Endothelial cell (in vitro differentiated cells): ENCODE measurements at places on chromosomes 11 and 22. TPM values are rescaled to one million over a fixed set of nuclear protein-coding genes. Genes with fewer than 3 reads are reported as not detected.

Gene TENM4
- total RNA-seq = 1.8 TPM

DNA sequence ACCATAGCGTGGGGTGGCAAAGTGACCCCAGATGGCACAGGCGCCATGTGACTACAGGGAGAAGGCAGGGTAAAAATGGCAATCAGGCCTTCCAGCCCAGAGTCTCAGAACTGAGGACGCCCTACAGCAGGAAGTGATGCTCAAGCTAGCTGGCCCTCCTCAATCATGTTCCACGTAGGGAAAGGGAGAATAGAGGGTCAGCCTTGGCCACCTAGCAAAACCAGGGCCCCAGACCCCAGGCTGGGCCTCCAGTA, 978 bp upstream of the ANKRD13D start:
- no peak for DNase-seq
- peaks cover 20% of the 10 kb centered on the region for H3K4me1 ChIP-seq
- peak overlapping the region; percentile 87 for H3K4me3 ChIP-seq
- peak overlapping the region; percentile 90 for H3K27ac ChIP-seq

- peaks cover 19% of the 10 kb centered on the region for H3K36me3 ChIP-seq
- DNase-seq = no peak
- peaks cover 5% of the 10 kb centered on the region for H3K4me1 ChIP-seq
Observed at GRCh38 chr22:40270748-40271373, 75.4 kb upstream of the ADSL start.

DNA sequence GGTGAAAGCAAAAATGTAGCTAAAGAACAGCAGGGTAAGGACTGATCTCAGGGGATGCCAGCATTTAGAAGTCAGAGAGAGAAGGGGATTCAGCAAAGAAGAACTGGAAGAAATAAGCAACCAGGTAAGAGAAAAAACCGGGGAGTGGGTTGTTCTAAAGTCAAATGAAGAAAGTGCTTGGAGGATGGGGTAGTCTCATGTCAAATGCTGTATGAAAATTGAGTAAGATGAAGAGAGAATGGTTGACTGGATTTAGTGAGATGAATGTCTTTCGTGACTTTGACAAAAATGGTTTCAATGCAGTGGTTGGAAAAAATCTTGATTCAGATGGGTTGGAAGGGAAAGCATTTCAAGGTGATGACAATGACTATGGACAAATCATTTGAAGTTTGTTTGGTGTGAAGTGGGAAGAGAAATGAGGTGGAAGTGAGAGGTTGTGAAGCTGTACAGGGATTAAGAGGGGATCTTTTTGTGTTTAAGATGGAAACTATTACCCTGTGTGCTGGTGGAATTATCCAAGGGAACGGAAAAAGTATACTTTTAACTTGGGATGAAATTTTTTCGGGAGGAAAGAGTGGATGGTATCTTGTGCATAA, 484.0 kb downstream of the ETS1 start:
- no peak for DNase-seq
- H3K27me3 ChIP-seq = no peaks in the 10 kb centered on the region
- no peak overlapping the region for H3K27ac ChIP-seq

GRCh38 chr11:133692126-133692934, 153.0 kb downstream of the SPATA19 start:
- H3K36me3 ChIP-seq = no peaks in the 10 kb centered on the region
- no peaks in the 10 kb centered on the region for H3K27me3 ChIP-seq
- DNase-seq = no peak

GRCh38 chr11:70067591-70068341, 10.4 kb upstream of the ANO1 start:
- H3K4me1 ChIP-seq = peaks cover 25% of the 10 kb centered on the region
- no peak overlapping the region for H3K4me3 ChIP-seq
- peak; percentile 2 for DNase-seq
- H3K27ac ChIP-seq = no peak overlapping the region
- H3K36me3 ChIP-seq = no peaks in the 10 kb centered on the region

- H3K27me3 ChIP-seq = peaks cover 8% of the 10 kb centered on the region
- no peak for DNase-seq
Observed at GRCh38 chr11:118238929-118239328, 13.2 kb downstream of the MPZL3 start.

GRCh38 chr11:113202431-113202830, 112.0 kb upstream of the TTC12 start:
- peaks cover 3% of the 10 kb centered on the region for H3K27me3 ChIP-seq
- H3K36me3 ChIP-seq = no peaks in the 10 kb centered on the region
- peaks cover 8% of the 10 kb centered on the region for H3K4me1 ChIP-seq
- DNase-seq = no peak
